ENCODE measurements at places on chromosomes 13 and 19.

GRCh38 chr19:8515317-8515716 is 1.4 kb upstream of the ZNF414 start:
- no peak for DNase-seq

- DNase-seq: peak; percentile 56
These were observed at the start of gene GARRE1 for GRCh38 chr19:34254046-34254697. Gene GARRE1, plus strand, starts transcription at chr19:34254554. Its CDS starts 45,920 bp downstream, at chr19:34300474.

DNA sequence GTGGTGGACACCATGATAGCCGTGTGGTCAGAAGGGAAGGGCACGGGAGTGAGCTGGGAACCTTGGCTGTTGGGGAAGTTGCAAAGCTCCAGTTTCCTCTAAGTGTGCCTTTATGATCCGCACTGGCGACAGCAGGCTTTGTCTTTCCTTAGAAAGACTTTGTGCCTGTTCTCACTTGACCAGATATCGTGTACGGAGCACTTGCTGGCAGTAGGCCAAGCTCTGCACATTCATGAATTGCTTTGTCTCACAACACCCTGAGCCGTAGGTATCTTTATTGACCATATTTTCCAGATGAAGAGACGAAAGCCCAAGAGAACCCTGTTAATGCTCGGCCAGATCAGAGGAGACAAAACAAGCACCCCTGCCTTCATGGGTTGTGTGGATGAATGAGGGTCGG is 15.1 kb downstream of the CUL4A start:
- no peak for DNase-seq

DNA sequence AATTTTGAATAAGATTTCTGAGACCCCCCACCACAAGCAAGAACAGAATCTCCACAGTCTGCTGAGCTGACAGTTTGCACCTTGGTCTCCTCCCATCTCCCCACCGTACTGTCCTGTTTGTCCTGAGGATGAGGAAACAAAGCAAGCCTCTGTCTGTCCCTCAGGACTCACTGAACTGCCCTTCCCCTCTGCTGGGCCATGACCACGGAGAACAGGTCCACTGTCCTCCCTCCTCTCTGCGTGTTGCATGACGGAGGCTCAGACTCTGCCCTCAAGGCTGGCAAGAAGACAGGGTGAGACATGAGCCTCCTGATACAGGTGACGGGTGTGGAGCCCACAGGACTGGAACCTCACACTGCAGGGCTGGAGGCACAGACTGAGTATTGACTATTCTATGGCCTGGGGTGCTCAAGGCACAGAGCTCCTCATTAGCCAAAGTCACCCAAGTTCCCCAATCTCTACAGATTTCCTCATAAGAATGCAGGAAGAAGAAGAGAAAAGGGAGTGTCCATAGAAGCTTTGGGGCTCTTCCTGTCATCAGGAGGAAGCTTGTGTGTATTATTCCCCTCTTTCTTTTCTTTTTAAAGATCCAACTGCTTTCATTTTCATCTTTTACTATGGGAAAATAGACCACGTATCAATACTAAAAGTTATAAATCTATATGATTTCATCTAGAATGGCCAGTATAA is 22.4 kb upstream of the RGCC start:
- no peak for DNase-seq

DNA sequence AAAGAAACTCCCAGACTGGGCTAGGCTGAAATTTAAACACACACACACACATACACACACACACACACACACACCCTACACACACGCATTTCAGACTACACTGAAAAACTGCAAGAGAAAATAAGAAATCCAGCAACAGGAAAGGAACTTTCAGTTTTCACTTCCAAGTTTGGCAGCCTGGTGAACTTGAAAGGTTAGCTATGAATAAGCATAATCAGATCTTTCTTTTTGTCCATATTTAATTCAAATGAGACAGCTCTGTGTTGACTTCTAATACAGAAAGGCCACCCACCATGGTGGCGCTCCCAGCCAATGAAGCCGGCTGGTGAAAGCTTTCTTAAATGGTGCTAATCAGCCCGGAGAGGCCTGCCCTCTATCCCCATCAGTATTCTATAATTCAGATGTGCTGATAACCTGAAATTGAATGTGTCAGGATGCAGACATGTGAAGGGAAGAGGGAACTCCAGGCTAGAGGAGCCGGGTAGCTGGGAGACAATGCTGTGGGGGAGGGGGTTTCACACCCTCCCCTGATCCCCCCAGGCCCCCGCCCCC is 108.3 kb upstream of the ZNF536 start:
- no peak for DNase-seq

GRCh38 chr13:41271456-41272285 is 8.3 kb upstream of the MTRF1 start:
- no peak for DNase-seq

DNA sequence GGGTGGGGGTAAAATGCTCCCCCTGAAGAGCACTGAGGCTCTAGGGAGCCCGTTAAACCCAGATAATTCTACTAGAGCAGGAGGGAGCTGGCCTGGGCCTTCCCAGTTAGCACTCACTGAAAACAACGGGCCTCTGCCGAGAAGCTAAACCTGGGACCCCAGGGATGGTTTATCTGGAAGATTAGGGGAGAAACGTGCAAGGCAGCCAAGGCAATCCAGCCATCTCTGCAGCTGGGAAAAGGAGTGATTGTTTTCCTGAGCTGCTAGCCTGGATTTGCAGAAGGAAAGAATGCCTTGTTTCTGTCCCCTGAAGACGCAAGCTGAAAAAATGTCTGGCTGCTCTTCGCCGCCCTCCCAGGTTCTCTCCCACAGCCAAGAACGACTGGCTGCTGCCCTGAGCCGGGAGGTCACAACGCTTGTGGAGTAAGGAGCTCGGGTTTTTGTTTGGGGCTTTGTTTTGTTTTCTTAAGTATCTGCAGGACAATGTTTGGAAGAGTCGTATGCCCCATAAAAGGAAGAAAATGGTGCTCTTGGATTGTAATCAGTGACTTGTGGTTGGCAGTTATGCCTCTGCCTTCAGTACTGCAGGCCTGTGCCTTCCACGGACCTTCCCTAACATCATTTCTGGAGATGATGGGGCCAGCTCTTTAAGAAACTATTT is 31.5 kb downstream of the COL4A2 start:
- no peak for DNase-seq

GRCh38 chr13:27919659-27919933 is 204 bp upstream of the PDX1 start:
- DNase-seq: no peak

- no peak for DNase-seq
These were observed 212.3 kb downstream of the ATP8A2 start for GRCh38 chr13:25584087-25584486.

DNA sequence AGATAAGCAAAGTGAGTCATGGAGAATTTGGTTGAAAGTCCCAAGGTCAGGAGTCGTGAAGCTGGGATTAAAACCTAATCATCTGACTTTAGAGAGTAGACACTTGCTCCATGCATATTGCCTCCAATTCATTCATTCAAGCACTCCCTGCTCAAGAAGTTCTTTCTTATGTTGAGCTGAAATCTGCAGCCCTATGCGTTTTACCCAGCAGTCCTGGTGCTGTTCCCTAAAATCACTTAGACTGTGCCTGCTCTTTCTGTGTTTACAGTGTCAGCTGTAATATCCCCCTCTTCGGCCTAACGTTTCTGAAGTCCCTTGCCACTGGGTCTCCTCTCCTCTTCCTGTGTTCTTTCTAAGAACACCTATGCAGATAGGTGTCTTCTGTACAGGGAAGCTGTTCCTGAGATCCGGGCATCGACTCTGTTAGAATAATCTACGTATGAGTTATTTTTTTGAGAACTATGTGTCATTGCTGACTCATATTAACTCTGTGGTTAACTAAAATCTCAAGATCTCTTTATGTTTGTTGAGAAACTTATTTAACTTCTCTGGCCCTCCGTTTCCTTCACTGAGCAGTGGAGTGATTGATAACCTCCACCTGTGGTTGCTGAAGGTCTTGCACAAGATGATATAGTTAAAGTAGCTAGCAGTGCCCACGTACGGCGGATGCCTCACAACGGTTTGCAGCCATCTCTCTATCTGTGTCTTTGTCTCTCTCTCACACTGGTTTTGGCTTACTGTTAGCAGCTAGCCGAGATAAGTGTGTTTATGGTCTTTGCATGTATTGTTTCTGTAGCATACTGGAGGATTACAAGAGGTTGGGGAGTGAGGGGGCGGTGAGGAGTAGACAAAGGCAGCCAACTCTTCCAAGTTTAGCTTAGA is 4.7 kb downstream of the ALOX5AP start:
- no peak for DNase-seq

DNA sequence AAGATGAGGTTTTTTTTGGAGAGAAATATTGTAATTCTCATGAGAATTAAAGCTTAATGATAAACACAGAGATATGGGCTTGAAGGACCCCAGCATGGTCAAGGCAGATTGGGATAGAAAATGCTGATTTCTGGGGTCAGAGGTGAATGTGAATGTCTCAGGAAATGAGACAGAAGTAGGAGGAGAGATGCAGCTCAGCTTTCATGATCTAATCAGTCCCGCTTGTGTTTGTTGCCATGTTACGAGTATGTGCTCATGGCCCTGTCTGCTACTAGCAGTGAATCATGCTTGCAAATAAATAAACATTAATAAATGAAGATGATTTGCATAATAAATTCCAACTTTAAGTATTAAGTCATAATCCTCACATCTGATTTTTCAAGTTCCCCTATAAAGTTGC is 23.0 kb upstream of the NDFIP2 start:
- no peak for DNase-seq

GRCh38 chr19:40416918-40417642 is 3.9 kb upstream of the PRX start:
- DNase-seq: no peak

GRCh38 chr13:90950160-90950559 is 397.3 kb upstream of the MIR17HG start:
- DNase-seq: no peak

DNA sequence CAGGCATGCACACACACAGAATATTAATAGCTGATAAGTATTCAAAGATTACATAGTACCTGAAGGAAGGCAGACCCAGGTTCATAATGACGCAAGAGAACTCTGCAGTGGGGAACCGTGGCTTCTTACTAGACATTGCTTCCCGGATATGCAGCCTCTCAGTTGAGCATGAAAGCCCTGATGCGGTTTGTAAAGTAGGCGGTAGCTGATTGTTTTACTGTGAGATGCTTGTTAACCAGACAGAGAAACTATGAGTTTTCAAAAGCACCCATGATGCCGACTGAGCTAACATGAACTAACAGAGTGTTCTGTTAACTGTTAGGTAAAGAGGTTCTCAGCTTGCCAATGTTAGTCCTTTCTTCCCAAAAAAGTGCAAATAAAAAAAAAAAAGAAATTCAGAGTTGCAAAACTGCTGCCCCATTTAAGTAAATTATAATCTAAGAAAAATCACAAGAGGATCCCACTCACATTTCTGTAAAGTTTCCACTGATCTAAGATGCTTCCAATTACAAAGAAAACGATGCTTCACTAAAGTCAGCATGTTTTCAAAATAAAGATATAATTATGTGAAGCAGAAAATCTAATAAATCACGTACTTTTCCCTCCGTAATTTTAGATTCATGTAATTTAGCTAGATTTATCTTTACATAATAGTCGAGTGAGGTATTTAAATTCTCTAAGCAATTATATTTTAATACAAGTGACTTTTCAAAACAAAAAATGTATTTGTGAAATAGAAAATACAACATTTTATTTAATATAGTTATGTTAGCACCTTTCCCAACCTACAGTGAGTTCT is 2.2 kb downstream of the FLT1 start:
- no peak for DNase-seq

GRCh38 chr19:41308450-41309179 is 1.4 kb upstream of the CCDC97 start:
- DNase-seq: peak; percentile 84

DNA sequence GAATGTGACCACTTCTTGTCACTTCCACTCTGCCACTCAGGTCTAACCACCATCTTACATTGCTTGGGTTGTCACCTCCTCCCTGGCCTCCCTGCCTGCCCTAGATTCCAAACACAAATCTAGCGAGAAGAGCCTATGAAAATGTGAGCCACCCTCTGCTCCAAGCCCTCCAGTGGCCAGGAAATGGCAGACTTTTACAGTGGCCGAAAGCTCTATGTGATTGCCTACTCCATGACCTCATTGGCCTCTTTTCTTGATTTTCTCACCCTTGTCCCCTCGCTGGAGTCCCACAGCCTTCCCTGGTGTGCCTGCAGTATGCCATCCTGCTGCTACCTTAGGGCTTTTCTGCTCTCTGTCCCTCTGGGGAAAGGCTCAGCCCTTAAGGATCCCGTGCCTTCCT is 84.2 kb downstream of the LRCH1 start:
- no peak for DNase-seq

DNA sequence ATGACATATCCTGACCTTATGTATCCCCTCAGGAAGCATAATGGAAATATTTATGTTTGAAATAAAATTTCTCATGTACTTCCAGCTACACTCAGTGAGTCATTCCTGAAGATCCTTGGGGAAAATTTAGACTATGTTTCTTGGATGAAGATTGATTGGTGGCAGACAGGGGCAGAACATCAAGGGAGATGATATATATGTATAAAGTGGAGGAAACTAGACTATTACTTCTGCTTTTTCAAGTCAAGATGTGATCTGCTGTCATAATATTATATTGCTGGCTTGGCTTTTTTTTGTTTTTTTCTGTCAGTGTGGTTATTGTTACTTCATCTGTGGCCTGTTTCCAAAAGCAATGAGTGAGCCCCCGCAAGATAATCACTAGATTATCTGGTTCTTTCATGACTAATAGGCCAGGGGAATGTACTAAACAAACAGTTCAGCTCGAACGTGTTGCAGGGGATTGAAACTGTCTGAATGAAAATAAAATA is 87.2 kb upstream of the TNFSF11 start:
- DNase-seq: no peak

GRCh38 chr13:95115525-95115924 is 185.7 kb downstream of the ABCC4 start:
- DNase-seq: no peak

DNA sequence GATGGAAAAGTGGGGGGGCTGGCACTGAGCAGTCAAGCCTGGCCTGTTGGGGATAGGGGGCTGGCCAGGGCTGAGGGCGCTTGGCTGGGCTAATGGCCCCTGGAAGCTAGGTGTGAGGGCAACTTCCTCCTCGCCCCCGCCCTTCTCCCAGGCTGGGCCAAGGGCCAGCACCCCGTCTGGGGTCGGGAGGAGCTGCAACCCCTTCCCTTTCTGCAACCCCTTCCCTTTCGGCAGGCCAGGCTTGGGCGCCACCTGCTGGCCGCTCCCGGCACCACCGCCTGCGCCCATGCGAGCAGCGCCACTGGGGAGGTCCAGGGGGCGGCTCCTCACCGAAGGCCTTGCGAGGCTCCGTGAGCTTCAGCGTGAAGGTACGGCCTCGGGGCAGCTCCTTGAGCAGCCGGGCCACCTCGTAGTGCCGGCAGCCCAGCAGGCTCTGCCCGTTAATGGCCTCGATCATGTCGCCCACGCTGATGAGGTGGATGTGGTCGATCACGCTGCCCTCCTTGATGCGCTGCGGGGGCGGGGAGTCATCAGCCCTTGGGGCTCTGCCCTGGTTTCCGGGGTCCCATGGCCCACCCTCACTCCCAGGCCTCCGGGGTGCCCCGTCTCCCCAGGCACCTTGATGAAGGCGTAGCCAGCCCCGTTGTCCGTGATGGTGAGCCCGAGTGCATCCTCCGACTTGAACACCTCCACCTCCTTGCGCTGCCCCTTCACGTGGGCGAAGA is 5.0 kb upstream of the PTGER1 start:
- DNase-seq: no peak

Data from hippocampal formation (tissue), 2 donors.